ENCODE measurements at places on chromosomes 12 and 14.

- DNase-seq = no peak
Measured at GRCh38 chr14:92800525-92800924, 6.4 kb downstream of the GOLGA5 start.

GRCh38 chr12:2797721-2798418 is 3.1 kb downstream of the FKBP4 start:
- no peak for DNase-seq

- DNase-seq = no peak
Measured at GRCh38 chr12:67968321-67968720, 20.9 kb upstream of the IFNG-AS1 start.

DNA sequence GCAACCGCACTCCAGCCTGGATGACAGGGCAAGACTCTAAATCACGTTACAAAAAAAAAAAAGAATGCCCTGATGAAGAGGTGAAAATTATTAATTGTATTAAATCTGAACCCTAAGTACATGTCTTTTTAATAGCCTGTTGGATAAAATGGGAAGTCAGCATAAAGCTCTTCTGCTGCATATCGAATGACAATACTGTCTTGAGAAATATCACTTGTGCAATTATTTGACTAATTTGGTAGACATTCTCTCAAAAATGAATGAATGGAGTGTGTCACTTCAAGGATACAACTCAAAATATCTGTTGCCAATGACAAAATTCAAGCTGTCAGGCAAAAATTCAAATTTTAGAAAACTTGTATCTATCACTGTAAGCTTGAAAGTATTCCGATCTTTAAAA is 38.9 kb downstream of the DNAI7 start:
- no peak for DNase-seq

GRCh38 chr12:94670075-94670474 is 19.7 kb upstream of the TMCC3 start:
- DNase-seq = no peak
